ENCODE measurements at places on chromosomes 5 and 9.

DNA sequence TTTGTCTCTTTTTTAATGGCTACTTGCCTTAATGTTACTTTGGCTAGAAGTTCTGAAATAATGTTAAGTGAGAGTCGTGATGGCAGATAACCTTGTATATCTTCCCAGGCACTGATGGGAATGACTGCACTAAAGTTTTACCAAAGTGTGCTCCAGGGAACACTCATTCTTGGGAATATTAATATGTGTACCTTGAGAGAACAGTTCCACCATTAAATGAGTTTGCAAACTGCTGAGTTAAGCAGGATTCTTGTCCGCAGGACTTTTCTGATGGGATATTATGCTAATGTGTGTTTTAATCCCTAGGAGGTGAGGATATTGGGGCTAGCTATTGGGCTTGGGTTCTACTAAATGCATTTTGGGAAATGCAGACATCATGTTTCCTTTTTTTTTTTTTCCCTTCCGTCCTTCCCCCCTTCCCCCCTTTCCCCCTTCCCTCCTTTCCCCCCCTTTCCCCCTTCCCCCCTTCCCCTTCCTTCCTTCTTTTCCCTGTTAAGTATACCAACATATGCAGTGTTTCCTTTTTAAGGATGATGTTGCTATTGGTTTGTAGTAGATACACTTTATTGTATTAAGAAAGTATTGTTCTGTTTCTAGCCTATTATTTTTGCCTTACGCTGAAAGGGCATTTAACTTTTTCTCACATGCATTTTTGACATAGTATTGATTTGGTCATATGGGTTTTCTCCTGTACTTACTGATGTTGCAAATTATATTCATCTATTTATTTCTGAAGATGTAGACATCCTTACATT is 15.5 kb downstream of the ZBTB34 start:
- DNase-seq, result no peak

GRCh38 chr5:172156541-172156994 is 31.5 kb downstream of the STK10 start:
- no peak for DNase-seq

DNA sequence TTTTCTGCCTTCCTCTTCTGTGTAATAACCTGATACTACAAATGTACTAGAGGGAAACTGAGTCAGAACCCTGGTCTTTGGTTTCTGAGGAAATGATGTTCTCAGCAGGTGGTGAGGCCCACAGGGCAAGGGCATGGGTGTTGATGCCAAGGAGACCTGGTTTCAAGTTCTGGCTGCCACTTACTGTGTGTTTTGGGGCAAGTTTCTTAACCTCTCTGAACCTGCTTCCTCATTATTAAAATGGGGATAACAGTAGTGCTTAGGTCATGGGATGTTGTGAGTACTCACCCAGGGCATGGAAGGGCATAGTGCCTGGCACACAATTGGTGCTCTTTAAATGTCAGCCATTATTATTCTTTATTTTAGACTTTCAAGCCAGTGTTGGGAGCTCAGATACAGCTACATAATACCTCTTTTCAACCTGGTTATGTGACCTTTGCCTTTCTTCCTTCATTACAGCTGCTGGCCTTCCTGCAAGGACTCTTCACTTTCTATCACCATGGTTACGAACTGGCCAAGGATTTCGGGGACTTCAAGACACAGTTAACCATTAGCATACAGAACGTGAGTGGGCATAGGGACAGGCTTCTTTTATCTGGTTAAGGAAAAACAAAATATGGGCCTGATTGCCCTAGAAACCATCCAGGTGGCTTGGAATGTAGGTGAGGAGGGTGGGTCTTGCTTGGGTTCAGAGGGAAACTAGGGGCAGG is 131.5 kb downstream of the ARHGAP26 start:
- no peak for DNase-seq

- peak; percentile 11 for DNase-seq
Observed at GRCh38 chr5:80711938-80712337, 57.2 kb upstream of the DHFR start.

GRCh38 chr9:131918481-131918880 is 161.2 kb downstream of the MED27 start:
- DNase-seq, result no peak

DNA sequence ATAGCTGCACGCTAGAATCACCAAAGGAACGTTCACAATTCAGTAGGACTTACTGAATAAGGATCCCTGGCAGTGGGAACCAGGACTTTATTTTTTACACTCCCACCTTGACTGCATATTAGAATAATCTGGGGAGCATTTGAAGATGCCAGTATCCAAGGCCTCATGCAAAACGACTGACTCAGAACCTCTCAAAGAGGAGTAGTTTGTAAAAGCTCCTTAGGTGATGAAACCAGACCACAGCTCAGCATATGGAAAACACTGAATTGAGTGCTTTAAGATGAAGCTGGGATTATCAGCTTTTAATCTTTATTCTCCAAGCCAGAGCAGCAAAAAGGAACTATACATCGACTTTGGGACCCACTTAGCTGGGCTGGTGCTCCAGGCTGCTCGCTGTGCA is 288.3 kb downstream of the MLLT3 start:
- no peak for DNase-seq
